Hypothalamus (tissue), 51 donors: ENCODE measurements at places on chromosomes 3 and 15.

DNA sequence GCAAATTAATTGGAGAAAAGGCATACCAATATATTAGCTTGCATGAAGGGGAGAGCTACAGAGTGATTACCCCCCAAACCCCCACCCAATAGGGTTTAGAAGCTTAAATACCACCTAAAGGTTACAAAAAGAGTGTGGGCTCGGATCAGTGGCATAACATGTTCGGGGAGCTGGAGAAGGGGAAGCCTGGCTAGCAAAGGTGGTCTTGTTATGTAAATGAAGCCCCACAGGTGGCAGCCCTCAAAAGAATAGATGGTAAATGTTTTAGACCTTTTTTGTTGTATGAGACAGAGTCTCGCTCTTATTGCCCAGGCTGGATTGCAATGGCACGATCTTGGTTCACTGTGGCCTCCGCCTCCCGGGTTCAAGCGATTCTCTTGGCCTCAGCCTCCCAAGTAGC is 10.9 kb upstream of the PXK start:
- DNase-seq: no peak

DNA sequence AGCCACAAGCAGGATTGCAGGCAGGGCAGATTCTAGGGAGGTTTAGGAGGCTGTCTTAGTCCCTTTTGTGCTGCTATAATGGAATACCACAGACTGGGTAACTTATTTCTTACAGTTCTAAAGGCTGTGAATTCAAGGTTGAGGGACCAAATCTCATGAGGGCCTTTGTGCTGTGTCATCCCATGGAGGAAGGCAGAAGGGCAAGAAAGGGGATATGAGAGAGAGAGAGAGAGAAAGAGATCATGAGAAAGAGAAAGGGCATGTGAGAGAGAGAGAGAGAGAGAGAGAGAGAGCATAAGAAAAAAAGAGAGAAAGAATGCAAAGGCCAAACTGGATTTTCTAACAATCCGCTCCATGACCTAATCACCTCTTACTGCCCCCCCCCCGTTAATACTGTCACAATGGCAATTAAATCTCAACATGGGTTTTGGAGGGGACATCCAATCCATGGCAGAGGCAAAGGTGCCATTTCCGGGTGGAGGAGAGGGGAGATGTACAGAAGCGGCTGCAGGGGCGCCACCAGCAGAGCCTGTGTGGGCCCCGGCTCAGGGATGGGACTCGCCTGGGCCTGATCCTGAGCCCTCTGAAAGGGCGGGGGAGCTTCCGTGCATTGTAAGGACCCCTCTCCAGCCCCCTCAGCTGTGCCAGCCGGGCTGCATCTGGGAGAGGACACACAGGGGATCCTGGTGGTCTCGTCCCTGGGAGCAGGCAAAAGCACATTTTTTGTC is 20.5 kb downstream of the MRPS11 start:
- no peak for DNase-seq

- DNase-seq: no peak
Measured at GRCh38 chr3:5889374-5889773, 701.9 kb downstream of the EDEM1 start.

- DNase-seq: no peak
Measured at GRCh38 chr3:11690863-11691766, 47.4 kb upstream of the VGLL4 start.

- no peak for DNase-seq
Measured at GRCh38 chr3:31495971-31496665, 36.6 kb upstream of the STT3B start.

GRCh38 chr3:146967783-146968182 is 362.6 kb upstream of the PLSCR5 start:
- DNase-seq: no peak
